ENCODE measurements at places on chromosomes 4 and X.
A peak's percentile ranks its signal among the peaks of the same experiment; 100 is the strongest.

GRCh38 chr4:137768196-137768595 lies 235.9 kb upstream of the PCDH18 start:
- DNase-seq = no peak

- DNase-seq = no peak
These were observed 21.5 kb downstream of the FAM114A1 start for GRCh38 chr4:38889143-38889542.

- no peak for DNase-seq
These were observed 142.9 kb upstream of the SFRP2 start for GRCh38 chr4:153931804-153932203.

GRCh38 chrX:110745288-110745687 lies 50.3 kb downstream of the CHRDL1 start:
- no peak for DNase-seq

- no peak for DNase-seq
These were observed 21.3 kb downstream of the PIN4 start for GRCh38 chrX:72202792-72203401.

GRCh38 chrX:150688911-150689451 lies 4.2 kb upstream of the MTMR1 start:
- DNase-seq = no peak

DNA sequence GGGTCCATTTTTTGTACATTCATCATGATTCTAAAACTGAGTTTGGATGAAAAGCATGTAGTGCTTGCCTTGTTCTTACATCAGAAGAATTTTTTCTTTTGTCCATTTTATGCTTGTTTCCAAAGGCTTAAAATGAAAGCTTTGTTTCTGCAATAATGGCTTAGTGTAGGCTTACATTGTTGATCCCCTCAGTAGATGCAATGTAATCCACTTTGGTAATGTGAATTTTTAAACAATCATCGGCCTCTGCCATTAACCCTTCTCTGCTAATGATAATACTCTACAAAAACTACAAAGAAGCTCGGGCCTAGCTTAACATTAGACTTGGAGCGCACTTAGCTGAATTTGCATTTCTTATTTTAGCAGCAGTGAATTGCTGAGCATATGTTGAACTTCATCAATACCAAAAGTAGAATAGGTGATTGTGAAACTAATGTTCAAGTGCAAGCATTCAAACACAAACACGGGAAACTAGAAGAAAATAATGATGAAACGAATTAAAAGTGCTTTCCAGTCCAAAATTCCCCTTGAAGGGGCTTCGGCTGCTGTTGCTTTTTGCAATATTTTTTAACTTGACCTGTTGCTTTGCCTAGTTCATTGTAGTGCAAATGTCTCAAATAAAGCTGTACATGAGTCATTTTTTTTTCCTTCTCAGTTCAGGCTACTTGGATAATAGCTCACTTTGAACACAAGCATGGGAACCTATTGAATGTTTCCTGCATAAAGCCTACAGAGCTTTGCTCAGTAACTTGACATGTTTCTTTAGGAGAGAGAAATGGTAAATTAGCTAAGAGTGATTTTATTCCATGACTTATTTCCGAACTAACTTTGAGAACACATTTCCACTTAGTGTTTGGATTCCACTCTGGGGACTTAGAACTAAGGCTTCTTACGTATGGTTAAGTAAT lies 66.5 kb downstream of the SLIT2 start:
- no peak for DNase-seq

- no peak for DNase-seq
These were observed 6.5 kb upstream of the ACOT9 start for GRCh38 chrX:23749576-23749975.

DNA sequence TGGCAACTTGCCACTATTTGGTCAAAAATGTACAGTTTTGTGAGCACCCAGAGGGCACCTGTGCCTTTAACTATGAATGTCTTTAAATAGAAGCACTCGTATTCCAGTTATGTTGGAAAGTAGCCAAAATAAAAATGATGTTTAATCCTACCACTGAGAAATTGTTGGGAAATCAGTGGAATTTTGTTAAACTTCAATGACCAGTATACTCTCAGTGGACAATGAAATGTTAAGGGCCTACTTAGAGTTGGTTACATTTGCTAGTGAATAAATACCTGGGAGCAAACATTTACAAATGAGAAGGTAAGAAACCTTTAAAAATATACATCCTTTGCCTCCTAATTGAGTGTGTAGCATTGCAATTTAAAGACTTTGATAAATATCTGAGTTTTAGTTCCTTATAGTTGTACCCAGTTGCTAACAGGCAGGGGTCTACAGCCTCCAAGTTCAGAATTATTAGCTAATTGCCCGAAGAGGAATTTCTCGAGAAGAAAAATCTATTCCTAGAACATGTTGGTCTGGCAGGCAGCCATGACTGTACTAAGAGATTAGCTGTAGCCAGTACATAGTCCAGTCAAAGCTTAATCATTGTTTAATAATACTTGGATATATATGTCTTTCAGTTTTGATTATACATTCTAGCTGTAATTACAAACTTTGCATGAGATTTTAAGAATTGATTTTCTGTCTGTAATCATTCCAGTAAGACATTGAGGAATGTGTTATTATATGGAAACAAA lies 93.2 kb downstream of the IL1RAPL2 start:
- DNase-seq = no peak

- no peak for DNase-seq
These were observed 39.9 kb downstream of the PDS5A start for GRCh38 chr4:39937683-39938268.

- DNase-seq = no peak
These were observed 82.8 kb upstream of the AMELX start for GRCh38 chrX:11210415-11210801.

DNA sequence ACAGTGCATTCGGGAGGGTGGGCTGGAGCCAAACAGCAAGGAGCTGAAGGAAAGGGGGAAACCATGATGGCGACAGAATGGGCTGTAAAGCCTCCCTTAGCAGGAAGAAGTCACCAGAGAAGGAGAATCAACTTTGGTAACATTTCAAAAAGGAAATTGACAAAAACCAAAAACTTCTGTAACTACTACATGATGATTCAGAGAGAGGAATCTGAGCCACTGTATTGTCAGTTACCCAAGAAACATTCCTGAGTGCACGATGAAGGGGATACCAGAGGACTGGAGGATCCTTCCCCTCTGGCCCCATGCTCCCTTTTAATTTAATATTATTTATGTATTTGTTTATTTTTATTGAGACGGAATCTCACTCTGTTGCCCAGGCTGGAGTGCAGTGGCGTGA lies 26.3 kb downstream of the PDHA1 start:
- no peak for DNase-seq

GRCh38 chrX:69297506-69297905 lies 132.3 kb upstream of the PJA1 start:
- DNase-seq = no peak

GRCh38 chr4:36494016-36494415 lies 212.6 kb downstream of the DTHD1 start:
- no peak for DNase-seq

GRCh38 chrX:71195964-71196649 lies 26.9 kb upstream of the GJB1 start:
- DNase-seq = no peak

DNA sequence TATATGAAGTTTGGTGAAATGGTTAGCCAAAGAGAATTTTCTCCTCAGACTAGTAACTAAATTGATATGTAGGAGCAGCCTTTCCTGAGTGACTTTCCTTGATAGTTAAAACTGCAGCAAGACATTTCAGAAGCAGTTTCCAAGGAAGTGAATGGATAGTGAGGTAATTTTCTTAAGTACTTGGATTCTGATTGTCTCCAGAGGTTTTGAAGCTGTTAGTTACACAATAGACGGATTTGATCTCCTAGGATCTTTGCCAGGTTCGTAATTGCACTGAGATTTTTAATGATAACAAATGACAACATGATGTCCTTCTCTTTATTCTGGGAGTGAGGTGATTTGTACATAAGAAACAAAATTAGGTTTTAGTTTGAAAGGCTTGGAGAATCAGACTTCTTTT lies 29.2 kb downstream of the PRRG1 start:
- DNase-seq = no peak

- DNase-seq = no peak
These were observed 91.5 kb downstream of the HPRT1 start for GRCh38 chrX:134551376-134552048.

DNA sequence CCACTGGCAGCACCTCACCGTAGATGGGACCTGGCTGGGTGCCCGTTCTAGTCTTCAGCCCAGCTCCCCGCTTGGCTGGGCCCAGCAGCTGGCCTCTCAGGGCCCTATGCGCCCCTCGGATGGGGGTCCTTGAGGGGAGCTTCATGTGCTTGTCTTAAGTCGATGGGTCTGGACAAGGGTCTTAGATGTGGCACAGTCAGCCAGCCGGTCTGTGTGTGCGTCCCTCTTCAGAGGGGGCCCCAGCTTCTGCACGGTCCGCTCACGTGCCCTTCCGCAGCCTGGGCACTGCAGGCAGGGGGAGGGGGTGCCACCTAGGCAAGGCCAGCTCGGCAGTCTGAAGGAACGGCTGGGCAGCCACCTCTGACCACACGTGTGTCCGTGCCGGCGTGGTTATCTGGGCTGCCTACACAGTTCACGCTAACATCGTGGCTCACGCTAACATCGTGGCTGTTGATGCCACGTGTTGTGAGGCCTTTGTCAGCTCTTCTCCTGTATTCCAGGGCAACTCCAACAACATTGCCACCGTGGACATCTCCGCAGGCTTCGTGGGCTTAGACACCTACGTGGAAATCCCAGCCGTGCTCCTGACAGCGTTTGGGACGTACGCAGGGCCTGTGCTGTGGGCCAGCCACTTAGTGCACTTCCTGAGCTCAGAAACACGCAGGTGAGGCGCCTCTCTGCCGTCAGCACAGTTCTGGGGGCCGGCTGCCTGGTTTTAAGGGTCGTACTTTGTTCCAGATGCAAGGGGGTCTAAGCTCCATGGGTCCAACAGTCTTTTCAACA lies 34.5 kb downstream of the PIGG start:
- DNase-seq = no peak

- no peak for DNase-seq
These were observed 224.2 kb downstream of the DMD start for GRCh38 chrX:32987142-32987541.

- DNase-seq = no peak
These were observed 17.6 kb downstream of the FGFBP1 start for GRCh38 chr4:15920723-15921591.

DNA sequence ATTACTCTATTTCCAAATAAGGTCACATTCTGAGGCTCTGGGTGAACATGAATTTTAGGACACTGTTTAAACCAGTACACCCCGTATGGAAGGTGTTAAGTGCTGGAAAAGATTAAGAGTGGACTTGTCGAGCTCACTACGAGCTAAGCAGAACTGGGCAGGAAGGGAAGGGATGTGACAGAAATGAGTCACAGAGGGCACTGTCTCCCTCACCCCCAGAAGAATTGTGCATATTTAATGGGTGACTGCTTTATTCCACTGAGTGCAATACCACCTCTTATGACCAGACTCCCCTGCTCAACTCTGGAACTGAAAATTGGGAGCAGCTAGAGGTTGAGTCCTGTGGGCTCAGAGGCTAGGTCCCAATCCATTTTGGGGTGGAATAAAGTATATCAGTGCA lies 187.4 kb upstream of the RPS6KA3 start:
- no peak for DNase-seq

- DNase-seq = no peak
These were observed 81.0 kb downstream of the SORBS2 start for GRCh38 chr4:185730849-185731608.

GRCh38 chr4:58665649-58666048 lies 1555.5 kb upstream of the IGFBP7 start:
- DNase-seq = no peak

DNA sequence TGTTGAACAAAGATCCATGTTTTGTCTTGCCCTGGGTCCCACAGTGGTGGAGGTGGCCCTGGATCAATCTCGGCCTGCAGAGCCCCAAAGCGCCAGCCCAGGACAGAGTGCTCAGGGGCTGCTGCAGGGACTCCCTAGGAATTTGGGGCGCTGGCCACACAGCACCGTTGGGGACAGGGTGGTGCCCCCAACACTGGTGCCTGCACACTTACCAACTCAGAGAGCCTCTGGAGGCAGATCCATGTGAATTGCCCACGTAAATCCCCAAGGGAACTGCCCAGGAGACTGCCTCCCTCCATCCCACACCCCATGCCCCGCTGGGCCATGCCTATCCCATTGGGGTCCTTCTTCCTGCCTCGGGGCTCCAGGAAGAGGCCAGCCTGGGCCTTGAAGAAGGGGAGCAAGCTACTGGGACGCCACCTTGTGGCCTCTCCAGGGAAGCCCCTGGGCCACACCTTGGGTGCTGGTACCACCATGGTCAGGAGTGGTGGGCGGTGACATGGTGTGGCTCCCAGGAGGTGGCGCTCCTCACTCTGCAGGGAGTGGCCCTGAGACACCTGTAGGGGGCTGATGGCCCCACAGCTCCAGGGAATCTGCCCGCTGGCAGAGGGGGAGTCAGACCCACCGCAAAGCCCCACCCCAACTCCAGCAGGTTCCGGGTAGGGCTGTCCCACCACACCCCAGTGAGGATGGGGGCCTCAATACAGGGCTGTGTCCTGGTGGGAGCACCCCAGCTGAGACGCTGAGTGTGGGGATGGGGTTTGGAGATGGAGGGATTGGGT lies 22.8 kb downstream of the CFAP99 start:
- DNase-seq = peak; percentile 55

DNA sequence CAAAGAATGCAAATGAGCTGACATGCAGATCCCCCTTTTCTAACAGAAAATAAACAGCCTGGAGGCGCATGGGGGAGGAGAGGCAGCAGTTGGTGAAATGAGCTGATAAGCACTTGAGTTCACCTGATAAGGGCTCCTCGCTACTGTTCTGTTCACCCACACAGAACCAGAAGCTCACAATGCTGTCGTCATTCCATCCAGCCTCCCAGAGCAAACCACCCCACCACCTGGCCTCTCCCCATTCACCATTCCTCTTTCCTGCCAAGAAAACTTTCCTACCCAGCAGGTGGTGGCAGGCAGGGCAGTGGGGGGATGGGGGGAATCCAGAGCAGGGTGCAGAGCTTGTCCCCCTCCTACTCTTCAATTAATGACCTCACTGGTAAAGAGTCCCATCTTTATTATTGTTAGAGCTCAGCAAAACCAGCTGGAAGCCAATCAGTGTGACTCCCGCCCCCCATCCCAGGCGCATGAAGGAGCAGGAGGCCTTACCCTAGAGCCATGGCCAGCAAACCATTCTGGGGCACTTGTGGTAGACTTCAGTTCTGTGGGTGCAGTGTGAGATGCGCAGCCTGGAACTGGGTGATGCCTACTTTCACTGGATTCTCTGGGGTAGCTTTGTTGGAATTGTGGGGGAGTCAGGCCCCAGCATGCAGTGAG lies 350.3 kb downstream of the ZIC3 start:
- no peak for DNase-seq

- DNase-seq = no peak
These were observed 99.2 kb downstream of the SORCS2 start for GRCh38 chr4:7291372-7292114.

GRCh38 chr4:11182586-11183355 lies 245.9 kb downstream of the HS3ST1 start:
- no peak for DNase-seq

DNA sequence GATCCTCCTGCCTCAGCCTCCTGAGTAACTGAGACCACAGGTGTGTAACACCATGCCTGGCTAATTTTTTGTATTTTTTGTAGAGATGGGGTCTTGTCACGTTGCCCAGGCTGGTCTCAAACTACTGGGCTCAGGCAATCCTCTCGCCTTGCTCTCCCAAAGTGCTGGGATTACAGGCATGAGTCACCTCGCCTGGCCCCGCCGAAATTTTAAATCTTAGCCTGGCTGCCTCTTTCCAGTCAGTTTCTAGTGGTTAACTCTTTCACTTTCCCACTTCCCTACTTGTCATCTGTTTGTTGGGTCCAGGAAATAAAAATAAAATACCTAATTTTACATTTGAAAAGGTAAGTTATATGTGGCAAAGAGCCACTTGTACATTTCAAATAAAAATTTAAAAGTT lies 62.4 kb downstream of the TMEM165 start:
- no peak for DNase-seq
